Mesothelial cell of epicardium (in vitro differentiated cells): ENCODE measurements at places on chromosomes 16 and 17. TPM values are rescaled to one million over a fixed set of nuclear protein-coding genes. Genes with fewer than 3 reads are reported as not detected.
A peak's percentile ranks its signal among the peaks of the same experiment; 100 is the strongest.

The CD300H gene
- total RNA-seq: not detected in 3 replicates

The SDK2 gene
- total RNA-seq: 29.7 to 33.2 TPM (median 31.8 TPM) in 3 replicates

The NR1D1 gene
- 2.4 to 2.6 TPM (median 2.6 TPM) in 3 replicates for total RNA-seq

The IRX6 gene
- total RNA-seq: 0.34 to 0.44 TPM (median 0.38 TPM) in 3 replicates

The SOX9 gene
- total RNA-seq: 43.2 to 47.8 TPM (median 47.1 TPM) in 3 replicates

The SHCBP1 gene
- 5.1 to 7.5 TPM (median 7.0 TPM) in 3 replicates for total RNA-seq

GRCh38 chr16:6335072-6335471 is 997.6 kb upstream of the RBFOX1 start:
- no peaks in the 10 kb centered on the region for H3K27me3 ChIP-seq
- DNase-seq: no peak
- no peaks in the 10 kb centered on the region for H3K36me3 ChIP-seq
- H3K4me3 ChIP-seq: no peak overlapping the region

DNA sequence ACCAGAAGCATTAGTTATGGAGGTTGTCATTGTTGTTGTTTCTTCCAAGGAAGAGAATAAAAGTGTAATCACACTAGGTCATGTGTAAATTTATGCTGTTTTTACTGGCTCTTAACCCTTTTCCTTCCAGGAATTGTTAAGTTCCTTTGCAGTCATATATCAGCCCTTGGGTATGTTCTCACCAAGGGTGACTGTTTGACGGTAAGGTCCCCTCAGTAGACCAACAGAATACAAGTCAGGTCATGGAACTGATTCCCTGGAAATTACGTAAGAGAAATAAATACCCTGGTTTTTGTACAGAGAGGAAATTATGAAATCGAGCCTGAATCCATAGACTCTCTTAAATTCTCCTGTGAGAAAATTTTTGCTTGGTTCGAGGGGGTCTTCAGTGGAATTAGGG is 11.2 kb upstream of the KCNJ2 start:
- H3K4me1 ChIP-seq: peaks cover 37% of the 10 kb centered on the region
- H3K27me3 ChIP-seq: no peaks in the 10 kb centered on the region
- DNase-seq: no peak
- H3K27ac ChIP-seq: peak overlapping the region; percentile 47
- no peaks in the 10 kb centered on the region for H3K36me3 ChIP-seq

DNA sequence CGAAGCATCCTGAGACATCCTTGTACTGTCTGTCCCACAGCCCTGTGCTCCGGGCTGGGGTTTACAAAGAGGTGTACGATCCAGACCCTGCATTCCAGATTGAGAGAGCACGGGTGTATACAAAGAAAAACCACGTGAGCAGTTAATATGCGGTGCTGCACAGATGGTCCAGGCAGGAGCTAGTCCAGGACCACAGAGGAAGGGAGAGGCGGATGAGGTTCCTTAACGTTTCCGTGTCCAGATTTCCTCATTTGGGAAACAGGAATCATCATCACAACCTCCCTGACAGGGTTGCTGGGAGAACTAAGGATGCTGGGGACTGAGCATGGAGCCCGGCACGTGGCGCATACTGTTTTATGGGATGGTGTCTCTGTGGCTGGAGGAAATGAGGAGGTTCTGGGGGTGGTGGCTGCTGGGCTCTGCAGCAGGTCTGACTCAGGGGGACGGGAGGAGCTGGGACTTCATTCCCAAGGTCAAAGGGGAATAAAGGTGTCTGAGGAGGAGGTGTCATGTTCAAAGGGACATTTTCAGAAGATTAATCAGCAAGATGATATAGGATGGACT is 26.2 kb downstream of the WIPI1 start:
- peaks cover 1% of the 10 kb centered on the region for H3K4me1 ChIP-seq
- no peak for DNase-seq
- no peak overlapping the region for H3K27ac ChIP-seq

- peaks cover 40% of the 10 kb centered on the region for H3K27me3 ChIP-seq
- H3K4me3 ChIP-seq: no peak overlapping the region
- no peak overlapping the region for H3K27ac ChIP-seq
- no peak for DNase-seq
- peaks cover 2% of the 10 kb centered on the region for H3K36me3 ChIP-seq
Measured at GRCh38 chr17:33562792-33563191, 269.7 kb upstream of the ASIC2 start.

DNA sequence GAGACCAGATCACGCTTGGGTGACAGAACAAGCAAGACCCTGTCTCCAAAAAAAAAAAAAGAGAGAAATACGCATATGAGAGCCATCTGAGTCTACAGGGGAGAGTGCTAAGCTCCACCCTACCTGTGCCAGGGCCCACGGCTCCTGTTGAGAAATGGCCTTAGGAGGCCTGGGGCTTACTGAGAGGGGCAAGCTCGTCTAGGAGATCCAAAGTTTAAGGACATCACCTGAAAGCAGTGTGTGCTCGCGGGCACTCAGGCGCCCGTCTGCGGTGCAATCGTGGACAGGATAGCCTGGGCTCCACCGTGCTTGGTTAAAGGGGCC is 14.5 kb upstream of the BAIAP2 start:
- peaks cover 17% of the 10 kb centered on the region for H3K4me1 ChIP-seq
- peaks cover 3% of the 10 kb centered on the region for H3K27me3 ChIP-seq
- DNase-seq: no peak
- no peak overlapping the region for H3K4me3 ChIP-seq

DNA sequence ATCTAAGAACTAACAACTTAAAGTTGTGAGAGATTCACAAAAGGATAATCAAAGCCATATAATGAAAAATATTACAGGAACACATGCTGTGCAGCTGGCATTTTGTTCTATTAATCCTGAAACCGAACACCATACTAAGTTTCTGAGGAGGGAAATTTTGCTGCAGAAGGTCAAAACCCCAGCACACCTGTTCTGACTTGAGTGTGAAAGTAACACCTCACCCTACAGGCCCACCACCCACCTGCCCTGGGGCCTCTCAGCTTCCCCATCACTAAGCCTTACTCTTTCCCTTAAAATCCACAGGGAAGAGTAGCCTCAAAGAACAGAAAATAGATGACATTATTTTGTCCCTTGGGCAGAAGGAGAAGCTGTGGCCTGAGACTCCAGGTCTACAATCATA is 44.8 kb downstream of the STAT5A start:
- H3K27me3 ChIP-seq: no peaks in the 10 kb centered on the region
- H3K4me1 ChIP-seq: peaks cover 10% of the 10 kb centered on the region
- DNase-seq: no peak
- H3K4me3 ChIP-seq: no peak overlapping the region
- H3K27ac ChIP-seq: no peak overlapping the region

DNA sequence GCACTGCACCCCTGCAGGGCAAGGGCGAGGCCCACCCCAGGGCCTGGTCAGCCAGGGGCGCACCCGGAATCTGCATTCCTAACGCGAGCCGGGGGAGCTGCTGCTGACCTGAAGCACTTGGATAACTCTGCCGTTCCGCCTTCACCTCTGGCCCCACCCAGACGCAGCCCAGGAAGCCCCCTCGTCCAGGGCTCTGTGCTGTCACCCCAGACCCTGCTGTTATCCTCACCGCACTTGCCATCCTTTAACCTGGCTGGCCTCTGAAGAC is 13.3 kb upstream of the PABPN1L start:
- H3K4me1 ChIP-seq: peaks cover 9% of the 10 kb centered on the region
- peak overlapping the region; percentile 25 for H3K27ac ChIP-seq
- H3K4me3 ChIP-seq: no peak overlapping the region

DNA sequence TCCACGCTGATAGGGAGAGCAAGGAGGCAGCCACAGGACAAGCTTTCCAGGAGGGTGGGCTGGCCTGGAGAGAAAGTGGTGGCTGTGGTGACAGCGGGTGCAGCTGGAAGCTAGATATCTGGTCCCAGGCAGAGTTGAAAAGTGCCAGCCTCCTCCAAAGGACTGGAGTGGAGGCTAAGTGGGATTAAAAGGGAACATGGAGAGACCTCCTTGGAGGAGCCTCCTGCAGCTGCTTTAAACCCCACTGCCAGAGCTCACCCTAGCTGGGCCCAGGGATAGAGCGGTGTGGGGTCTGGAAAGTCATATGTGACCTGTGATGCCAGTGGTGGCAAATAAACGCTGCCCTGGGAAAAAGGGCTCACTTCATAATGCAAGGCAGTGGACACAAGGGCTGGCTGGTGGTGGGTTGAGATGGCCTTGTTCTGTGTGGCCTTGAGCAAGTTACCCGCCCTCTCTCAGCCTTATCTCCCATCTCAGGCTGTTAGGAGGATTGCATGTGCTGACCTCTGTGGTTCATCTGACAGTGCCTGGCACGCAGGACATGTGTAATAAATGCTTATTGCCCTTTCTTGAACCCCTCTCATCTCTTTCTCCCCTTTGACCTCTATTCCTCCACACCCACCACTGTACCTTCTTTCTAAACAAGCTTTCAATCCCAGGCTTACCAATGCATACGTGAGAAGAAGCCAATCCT is 61.0 kb upstream of the LGALS9 start:
- H3K36me3 ChIP-seq: no peaks in the 10 kb centered on the region
- peak overlapping the region; percentile 32 for H3K27ac ChIP-seq
- peaks cover 29% of the 10 kb centered on the region for H3K4me1 ChIP-seq
- no peaks in the 10 kb centered on the region for H3K27me3 ChIP-seq
- no peak for DNase-seq
